ENCODE measurements at places on chromosomes 12 and 14.

- no peak for DNase-seq
These were observed 331.2 kb upstream of the FBXO33 start for GRCh38 chr14:39763402-39763890.

- no peak for DNase-seq
These were observed 44.7 kb upstream of the RERG start for GRCh38 chr12:15265875-15266274.

DNA sequence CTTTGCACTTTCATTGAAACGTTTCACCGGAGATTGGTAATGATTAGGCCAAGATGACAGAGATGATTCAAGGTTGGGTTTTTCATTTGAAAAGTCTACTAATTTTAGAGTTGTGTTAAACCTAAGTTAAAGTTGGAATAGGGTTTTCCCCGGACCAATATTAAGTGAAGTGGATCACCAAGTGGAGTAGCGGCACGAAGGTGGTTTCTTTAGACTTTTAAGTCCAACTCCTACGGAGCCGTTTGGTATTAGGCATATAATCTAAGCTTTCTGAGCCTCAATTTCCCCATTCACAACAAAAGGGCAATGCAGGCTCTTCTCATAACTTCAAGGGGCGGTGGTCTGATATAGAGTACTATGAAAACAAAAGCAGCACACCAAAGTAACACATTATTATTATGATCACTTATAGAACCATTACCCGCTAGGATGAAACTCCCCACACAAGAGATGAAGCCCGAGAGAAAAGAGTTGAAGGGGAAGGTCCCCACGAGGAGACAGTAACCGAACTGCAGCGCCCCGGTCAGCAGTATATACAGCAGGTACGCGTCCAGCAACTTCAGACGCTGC is 413 bp downstream of the DAD1 start:
- no peak for DNase-seq

DNA sequence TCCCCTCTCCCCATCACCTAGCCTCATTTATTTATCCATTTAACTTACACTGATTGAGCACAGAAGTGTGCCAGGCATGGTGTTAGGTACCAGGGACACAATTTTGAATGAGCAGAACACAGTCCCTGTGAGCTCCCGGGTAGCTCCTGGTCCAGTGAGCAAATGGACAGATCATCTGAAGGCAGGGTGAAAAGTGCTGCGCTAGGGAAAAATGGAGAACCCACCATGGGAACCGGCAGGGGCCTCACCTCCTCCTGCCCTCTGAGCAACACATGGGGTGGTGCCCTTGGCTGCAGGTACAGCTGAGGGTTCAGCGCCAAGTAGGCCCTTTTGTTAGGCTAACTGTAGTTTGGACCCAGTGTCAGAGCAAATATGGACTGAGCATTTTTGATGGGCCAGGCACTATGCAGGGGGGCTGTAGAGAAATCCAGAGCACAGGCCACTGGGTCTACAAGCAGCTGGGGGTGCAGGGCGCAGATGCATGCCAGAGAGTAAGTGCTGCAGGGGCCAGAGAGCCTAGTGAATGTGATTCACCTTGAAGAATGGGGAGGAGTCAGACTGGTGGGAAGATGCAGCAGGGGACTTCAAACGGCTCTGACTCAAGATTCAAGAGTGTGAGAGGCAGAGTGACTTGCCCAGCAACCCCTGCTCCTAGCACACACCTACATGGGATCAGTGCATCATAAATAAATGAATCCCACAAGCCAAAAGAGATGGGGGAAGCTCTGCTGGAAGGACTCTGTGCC is 28.2 kb downstream of the LTBP2 start:
- no peak for DNase-seq

DNA sequence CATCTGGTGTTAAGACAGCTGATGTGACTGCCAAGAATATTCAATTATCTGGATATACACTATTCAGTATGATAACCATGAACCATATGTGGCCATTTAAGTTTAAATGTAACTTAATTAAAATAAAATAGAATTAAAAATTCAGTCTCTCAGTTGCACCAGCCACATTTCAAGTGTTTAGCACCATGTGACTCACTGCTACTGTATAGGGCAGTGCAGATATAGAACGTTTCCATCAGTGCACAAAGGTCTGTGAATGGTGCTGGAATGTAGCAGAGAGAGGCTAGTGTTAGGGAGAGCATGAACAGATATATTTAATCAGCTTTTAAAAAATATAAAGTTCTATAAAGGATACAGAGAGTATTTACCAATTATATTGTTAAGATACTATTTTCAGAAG is 28.7 kb downstream of the ARID4A start:
- DNase-seq = no peak

- no peak for DNase-seq
These were observed 16.9 kb upstream of the STON2 start for GRCh38 chr14:81416981-81417380.

DNA sequence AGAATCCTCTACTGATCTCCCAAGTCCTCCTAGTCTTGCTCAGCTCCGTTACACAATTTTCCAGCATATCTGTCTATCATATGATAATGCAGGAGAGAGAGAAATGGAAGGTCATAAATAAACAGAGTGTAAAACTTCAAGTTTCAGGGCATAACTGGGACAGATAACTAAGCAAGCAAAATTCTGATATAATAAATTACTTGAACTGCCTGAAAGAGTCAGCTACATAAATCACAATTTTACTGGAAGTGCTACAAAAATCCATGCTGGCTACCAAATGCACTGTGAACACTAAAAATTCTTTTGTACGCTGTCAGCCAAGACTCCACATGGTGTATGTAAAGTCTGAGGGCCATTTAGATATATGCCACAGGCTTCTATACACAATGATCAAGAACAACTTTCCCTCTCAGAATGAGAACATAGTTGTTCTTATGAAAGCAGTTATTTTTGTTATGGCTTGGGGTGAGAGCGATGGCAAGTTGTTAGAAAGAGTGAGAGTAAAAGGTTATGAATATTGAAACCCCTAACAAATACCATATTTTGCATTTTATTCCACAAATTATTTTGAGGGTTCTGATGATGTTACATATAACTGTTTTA is 41.1 kb downstream of the GRIP1 start:
- DNase-seq = no peak

DNA sequence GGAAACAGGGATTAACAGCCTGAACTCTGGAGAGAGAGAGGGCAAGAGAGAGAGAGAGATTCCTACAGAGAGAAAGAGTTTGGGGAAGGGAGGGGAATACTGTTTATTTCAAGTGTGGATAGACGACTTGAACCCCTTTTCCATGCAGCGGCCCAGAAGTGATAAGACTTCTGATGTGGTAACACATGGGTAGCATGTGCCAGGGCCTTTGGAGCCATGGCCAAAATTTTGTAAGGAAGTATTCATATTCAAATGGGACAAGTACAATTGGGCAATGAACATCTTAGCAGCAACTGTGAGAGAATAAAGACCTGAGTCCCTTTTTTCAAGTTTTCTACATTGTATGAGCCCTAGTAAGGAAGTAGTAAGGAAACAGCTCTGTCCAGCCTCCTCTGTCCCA is 42.4 kb upstream of the CCDC196 start:
- no peak for DNase-seq

GRCh38 chr12:50402264-50403000 is 1.7 kb downstream of the LARP4 start:
- DNase-seq = no peak

DNA sequence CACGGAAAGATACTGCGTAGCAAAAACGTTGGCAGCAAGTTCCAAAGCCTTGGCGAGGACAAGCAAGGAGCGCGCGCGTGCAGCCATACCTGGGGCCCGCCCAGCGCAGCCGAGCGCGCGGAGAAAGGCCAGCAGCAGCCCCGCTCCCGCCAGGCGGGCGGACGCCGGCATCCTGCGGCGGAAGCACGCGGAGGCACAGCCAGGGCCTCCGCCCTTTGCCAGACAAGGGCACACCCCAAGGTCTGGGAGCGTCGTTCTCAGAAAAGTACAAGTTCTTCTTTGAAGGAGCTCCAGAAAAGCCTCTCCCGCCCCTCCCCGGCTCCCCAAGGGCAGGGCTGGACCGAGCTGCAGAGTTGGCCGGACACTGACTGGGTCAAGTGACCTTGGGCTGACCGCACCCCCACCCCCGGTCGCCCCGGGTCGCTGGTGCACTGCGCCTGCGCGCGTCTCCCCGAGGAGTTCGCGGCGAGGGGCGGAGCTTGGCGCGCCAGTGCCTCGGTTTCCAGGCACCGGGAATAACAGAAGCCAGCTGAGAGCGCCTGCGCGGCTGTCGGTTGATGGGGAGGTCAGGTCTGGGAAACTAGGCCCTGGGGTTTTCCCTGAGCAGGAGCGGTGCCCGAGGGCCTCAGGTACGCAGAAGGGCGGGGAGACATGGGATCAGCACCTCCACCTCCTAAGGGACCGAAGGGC is at the start of gene ZC2HC1C:
Gene ZC2HC1C (plus strand): TSS at position 521 of the 690 bp plus-strand sequence. CDS start 933 bp downstream, outside the sequence.
- DNase-seq = peak; percentile 60

- no peak for DNase-seq
These were observed 3.7 kb upstream of the TMX1 start for GRCh38 chr14:51236314-51236713.

DNA sequence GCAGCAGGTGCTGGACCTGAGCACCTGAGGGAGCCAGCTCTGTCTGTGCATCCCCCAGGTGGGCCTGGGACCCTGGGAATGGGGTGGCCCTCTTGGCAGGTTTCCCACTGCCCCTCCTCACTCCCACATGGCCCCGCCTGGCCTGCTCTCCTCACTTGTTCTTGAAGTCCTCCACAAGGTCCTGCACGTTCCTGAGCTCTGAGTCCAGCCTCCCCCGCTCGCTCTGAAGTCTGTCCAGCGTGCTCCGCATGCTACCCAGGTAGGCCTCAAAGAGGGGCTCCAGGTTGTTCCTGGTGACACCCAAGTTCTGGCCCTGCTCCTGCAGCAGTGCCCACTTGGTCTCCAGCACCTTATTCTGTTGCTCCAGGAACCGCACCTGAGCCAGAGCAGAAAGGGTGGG is 2.9 kb downstream of the KRT79 start:
- DNase-seq = no peak

DNA sequence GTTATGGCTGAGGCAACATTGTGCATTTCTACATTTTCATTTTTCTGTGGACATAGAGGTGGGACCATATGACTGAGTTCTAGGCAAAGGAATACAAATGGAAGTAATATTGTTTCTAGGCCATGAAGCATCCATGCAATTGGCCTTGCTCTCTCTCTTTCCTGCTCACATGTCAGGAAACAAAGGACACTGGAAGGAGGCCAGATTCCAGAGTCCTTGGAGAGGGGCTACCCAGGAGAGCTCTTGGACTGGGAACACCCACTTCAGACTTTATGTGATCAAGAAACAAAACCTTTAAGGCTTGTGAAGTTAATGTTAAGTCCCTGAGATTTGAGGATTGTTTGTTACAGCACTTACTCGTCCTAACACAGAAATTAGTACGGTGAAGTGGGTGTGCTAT is 32.8 kb downstream of the PDZRN4 start:
- DNase-seq = no peak

DNA sequence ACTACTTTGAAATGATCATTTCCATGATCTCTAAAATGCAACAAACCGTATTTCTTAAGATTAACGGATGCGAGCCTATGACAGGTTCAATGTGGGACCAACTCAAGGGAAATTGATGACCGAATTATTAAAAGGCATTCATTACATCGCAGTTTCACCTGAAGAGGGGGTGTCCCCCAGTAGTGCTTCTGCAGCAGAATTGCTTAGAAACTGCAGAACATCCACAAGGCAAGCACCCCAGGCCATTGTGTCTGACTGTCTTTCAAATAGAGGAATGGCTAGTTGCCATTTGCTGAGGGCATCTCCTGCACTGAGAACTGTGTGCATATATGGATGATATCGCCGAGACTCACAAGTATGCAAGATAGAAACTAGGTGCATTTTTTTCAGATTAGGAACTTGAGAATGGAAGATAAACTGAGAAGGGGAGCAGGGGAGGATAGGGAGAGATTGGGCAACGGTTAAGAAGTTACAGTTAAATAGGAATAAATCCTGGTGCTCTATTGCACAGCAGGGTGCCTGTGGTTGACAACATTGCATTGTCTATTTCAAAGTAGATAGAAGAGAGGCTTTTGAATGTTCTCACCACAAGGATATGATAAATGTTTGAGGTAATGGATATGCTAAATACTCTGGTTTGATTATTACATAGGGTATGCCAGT is 234.3 kb upstream of the PLEKHG7 start:
- DNase-seq = no peak

- DNase-seq = no peak
These were observed 8.0 kb downstream of the KLHL33 start for GRCh38 chr14:20428010-20428365.

DNA sequence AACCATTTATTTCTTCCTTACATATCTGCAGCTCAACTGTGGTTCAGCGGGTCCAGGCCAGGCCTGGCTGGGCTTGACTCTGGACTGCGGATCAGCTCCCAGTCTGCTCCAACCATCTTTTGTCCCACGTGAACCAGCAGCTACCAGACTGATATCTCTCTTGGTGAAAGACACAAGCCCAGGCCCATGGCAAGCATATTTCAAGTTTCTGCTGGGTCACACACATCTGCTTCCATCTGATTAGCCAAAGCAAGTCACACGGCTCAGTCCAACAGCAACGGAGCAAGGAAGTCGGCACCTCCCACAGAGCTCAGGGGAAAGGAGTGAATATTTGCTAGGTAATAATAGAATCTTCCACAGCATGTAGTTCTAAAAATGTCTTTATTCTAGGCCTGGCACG is 24.7 kb upstream of the MARK3 start:
- DNase-seq = no peak

DNA sequence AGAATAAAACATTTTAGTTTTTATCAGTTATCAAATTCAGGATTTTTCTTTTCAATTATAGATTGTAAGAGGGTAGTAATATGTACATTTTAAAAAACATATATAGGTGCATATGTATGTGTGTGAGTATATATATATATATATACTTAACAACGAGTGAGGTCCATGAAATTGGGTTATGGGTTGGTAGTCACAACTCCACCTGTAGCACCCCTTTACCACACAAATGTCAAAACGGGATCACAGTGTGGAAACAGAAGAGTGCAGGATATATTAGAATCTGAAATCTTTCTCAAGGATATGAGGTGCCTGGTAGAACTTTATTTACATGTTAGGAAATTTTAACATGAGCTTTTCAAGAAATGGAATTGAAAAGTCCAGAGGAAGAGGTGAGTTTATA is 31.3 kb downstream of the MIA2 start:
- DNase-seq = no peak

GRCh38 chr12:26789731-26790644 is 43.0 kb downstream of the ITPR2 start:
- DNase-seq = no peak
